ENCODE measurements at places on chromosomes 2 and 18.

DNA sequence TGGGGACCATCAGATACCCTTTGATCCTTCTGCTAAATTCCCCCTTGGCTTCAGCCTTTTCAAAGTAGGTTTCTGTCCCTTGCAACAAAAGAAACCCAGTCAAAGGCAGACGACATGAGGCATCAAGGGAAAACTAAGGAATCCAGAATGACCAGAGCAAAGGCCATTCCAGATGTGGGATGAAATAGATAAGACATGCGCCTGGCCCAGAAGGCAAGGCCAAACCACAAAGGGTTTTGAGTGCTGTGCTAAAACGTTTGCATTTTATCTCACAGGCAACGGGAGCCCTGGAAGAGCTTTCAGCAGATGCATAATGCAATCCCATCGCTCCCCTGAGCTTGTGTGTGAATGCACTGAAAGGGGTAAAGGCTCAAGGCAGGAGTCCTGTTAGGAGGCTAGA lies 17.7 kb downstream of the CXCR1 start:
- no peak for DNase-seq

- no peak for DNase-seq
Measured at GRCh38 chr2:196481324-196481697, 158.2 kb upstream of the CCDC150 start.

DNA sequence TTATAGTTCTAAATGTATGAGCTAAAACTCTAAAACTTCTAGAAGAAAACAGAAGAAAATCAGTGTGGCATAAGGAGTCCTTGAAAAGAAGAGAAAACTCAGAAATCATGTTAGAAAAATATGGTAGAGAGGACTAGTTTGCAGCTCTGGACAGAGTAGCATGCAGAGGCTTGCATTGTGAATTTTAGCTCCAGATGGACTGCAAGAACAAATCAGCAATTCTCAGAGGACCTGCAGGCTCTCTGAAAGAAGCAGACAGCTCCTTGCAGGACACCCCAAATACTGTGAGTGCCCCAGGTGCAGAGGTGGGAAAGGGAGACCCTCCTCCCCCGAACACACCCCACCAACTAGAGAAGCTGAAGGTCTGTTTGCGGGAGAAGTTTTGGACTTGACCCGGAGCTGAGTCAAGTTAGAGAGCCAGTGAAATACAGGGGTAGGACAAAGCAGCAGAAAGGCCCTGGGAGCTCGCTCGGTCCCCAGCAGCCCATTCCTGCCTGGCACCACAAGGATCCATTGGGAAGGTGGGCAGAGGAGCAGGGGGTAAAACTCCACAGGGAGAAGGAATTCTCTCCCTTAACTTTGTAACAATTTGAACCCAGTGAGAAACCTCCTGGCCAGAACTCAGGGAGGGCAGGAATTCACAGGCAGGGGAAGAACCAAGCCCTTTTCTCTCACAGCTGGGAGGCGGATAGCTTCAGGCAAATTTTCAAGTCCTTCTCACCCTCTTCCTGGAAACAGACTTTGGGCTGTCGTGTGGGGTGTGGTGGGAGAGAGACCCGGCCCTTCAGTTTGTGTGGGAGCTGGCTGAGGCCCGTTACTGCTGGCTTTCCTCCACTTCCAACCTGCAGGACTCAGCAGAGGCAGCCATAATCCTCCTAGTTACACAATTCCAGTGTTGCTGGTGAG lies 216.2 kb upstream of the SLC35G4 start:
- no peak for DNase-seq

- no peak for DNase-seq
Measured at GRCh38 chr2:240806459-240806858, 13.6 kb downstream of the KIF1A start.

DNA sequence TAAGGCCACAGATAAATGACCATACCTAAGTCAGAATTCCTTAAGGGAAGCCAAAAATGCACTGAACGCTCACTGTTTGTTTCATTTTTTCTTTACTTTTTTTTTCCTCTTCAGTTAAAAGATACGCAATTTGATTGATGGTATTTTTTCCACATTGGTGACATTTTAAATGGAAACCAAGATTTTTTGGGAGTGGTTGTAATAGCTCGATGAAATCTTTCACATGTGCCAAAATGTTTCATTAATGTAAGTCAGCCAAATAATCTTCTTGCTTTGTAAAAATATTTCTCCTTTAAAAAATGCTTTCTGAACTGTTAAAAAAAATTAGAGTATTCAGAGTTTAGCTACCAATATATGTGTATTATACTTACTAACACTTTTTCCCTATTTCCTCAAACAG lies 339.8 kb downstream of the ZEB2 start:
- no peak for DNase-seq

All from GDM1 (cell line).